ENCODE measurements at places on chromosomes 1 and 21.
A peak's percentile ranks its signal among the peaks of the same experiment; 100 is the strongest.

DNA sequence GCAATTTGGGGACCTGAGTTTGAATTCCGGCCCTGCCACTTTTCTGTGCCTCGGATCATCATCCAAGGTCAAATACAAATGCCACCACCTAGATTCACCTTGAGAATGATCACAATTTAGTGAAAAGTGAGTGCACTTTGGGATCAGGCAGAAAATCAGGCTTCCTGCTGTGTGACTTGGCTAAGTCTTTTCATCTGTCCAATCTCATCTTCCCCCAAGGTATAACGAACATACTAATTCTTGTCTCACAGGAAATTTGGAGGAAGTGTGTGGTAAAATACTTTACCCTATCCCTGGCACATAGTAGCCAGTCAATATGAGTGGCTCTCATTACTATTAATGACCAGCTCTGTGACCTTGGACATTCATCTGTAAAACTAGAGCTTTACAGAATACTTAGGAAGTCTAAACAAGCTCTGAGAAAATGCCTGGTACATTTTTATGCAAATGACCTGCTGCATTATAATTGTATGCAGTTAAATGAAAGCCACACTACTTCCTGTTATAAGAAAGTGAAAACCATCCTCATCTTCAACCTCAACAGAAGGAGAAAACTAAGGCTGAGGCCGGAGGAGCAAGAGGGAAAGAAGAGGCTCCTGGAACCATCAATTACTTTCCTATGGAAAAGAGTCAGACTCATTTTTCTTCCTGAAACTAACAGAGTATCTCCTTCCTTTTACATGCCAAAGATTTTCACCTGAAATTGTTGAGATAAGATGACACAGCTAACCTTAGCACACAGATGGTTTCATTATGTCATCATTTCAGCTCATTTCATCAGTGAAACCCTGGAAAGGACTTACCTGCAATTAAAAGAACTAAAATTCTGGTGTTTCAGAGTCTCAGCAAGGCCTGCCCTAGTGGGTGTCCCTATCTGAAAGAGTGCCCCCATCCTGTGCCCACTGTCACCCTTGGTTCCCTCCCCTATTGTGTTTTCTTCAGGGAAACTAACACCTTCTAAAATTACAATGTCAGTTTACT is 32.6 kb upstream of the RGS8 start:
- DNase-seq: no peak

DNA sequence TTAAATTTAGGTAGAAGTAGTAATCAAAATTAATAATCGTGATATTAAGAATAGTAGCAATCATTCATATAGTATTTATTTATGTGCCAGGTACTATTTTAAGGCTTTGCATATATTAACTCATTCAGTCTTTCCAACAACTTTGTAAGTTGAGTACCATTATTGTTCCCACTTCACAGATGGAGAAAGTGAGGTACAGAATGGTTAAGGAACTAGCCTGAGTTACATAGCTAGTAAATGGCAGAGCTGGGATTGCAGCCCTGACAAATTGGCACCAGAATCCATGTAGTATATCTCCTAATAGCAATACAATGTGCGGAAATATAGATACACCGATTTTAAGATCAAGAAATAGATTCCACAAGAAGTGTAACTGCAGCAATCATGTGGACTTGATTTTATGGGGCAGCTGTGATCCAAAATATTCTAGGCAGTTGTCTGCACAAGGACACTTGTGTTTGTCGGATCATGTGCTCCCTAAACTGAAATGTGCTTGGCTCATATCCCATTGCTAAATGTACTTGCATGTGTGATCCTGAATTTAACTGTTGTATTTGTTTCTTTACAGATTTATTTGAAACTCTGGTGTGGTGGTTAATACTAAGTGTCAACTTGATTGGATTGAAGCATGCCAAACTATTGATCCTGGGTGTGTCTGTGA is 5.8 kb upstream of the GTF2B start:
- DNase-seq: no peak

GRCh38 chr1:92910081-92910480 is 51.2 kb downstream of the DIPK1A start:
- no peak for DNase-seq

DNA sequence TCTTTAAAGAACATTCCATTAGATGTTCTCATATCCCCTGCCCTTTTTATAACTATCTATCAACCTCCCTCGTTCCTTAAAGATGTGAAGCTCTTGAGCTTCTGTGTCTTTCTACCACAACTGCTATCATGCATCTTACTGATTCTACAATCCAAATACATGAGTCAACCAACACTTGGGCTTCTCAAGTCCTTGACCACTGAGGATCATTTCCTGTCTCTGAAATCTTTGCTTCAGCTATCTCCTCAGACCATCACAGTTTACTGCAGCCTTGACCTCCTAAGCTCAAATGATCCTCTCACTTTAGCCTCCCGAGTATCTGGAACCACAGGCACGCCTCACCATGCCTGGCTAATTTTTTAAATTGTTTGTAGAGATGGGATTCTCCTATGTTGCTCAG is 75.2 kb downstream of the FMO4 start:
- peak; percentile 38 for DNase-seq

- DNase-seq: no peak
Measured at GRCh38 chr1:201026234-201026633, 2.7 kb upstream of the KIF21B start.

DNA sequence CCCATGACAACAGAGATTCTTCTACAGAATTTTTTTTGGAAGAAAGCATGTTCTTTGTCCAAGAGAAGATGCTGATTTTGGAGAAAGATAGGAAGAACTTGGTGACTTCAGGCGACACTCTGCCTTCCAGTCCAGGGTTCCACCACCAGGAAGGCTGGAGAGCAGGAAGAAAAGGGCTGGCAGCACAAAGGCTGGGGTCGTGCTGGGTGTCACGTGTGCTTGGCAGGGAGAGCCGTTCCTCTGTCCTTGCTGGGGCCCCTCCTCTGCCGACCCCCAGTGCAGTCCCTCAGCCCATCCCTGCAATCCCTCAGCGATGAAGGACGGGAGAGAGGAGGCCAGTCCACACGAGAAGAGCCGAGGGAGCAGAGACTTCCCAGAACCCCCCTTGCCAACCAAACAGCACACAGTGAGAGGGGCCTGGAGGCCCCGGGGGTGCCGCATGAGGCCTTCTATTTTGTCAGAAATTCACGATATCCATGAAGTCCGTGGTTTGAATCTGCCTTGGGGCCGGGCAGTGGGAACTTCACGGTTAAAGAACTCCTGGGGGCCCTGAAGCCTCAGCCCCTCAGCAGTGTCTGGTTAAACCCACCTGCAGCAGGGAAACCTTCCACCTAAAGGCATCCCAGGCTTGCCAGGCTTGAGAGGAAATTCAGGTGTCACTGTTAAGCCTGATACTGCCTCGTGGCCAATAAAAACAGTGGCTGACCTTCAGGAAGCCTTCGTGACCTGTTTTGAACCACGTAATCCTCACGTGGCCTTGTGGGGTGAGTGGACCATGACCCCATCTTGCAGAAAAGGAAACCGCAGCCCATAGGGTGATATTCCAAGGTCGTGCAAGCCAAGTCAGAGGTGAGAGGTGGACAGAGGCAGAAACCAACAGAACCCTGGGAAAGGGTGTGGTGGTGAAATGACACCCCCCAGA is 3.4 kb downstream of the KRTAP10-12 start:
- DNase-seq: no peak

DNA sequence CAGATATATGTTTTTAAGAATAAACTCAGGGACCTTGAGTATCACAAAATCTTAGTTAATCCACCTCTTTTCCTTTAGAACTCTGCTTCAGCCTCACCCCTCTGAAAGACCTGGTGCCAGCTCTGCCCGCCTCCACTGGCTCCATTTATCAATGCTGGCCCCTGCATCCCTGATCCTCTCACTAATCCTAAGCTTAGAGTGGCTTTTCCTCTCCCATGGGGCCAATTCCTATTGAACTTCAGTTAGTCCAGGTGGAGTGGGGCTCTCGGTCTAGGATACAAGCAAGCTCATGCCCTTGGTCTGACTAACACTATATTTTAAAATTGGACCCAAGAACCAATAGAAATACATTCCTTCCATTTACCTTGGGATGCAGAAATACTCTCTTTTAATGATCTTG is 87.0 kb downstream of the RGS7 start:
- no peak for DNase-seq

DNA sequence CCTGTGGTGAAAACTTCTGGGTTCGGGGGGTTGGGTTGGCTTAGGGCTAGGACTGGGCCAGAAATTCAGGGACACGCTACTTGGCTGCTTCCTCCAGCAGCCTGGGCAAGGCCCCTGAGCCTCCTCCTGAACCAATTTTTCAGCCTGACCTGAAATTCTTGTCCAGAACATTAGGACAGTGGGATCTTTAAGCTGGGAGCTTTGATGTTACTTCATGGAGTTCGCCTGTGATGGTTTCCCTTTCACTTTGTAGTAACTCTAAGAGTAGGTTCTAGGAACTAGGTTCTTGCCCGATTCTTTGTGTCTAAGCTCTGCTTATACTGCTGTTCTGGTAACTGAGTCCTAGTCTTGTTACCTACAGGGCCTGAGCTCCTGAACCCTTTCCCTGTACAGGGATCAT is 75.3 kb downstream of the S1PR1 start:
- DNase-seq: no peak
